ENCODE measurements at places on chromosomes 11 and 22. TPM values are rescaled to one million over a fixed set of nuclear protein-coding genes. Genes with fewer than 3 reads are reported as not detected.

DNA sequence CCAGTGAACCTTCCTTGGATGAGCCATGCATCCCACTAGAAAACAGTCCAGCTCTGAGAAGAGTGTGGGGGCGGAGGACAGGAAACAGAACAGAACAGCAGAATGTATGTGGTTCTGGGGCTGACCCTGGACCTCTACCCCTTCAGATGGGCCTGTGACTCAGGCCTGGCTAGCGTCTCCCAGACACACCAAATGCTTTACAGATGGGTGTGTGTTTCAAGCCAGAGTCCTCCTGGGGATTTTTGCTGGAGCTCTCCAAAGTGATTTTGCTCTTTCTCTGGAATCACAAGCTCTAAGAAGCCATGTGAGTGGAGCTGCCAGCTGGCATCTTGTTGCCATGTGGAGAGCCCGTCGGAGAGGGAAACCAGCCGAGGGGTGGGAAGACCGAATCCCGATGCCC is 13.2 kb upstream of the C1QTNF4 start:
- DNase-seq = no peak
- peaks cover 6% of the 10 kb centered on the region for H3K36me3 ChIP-seq
- peaks cover 4% of the 10 kb centered on the region for H3K4me1 ChIP-seq
- no peak overlapping the region for H3K27ac ChIP-seq
- H3K27me3 ChIP-seq = no peaks in the 10 kb centered on the region

DNA sequence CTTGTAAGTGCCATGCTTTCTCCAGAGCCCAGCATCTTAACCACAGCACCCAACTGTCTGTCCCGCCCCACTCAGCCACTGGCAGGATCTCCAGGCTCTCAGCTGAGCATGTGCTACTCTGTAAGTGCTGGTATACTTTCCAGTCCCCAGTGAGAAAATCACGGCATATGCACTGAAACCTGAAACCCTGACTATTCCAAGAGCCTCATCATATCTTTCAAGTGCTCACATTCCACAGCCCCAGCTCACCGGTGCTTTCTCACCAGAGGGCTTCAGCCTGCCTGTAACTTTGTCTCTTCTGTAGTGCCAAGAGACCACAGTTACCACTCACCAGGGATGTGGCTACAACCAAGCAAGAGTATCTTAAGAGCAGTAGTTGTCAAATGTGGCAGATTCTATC is 24.4 kb upstream of the PAMR1 start:
- no peaks in the 10 kb centered on the region for H3K36me3 ChIP-seq
- peaks cover 24% of the 10 kb centered on the region for H3K4me1 ChIP-seq
- H3K27me3 ChIP-seq = no peaks in the 10 kb centered on the region
- H3K4me3 ChIP-seq = no peak overlapping the region
- DNase-seq = peak; percentile 60
- H3K27ac ChIP-seq = no peak overlapping the region

- H3K4me3 ChIP-seq = no peak overlapping the region
- H3K27ac ChIP-seq = no peak overlapping the region
- H3K4me1 ChIP-seq = no peaks in the 10 kb centered on the region
- no peaks in the 10 kb centered on the region for H3K36me3 ChIP-seq
- no peak for DNase-seq
These were observed 8.1 kb upstream of the UPK2 start for GRCh38 chr11:118948000-118948399.

DNA sequence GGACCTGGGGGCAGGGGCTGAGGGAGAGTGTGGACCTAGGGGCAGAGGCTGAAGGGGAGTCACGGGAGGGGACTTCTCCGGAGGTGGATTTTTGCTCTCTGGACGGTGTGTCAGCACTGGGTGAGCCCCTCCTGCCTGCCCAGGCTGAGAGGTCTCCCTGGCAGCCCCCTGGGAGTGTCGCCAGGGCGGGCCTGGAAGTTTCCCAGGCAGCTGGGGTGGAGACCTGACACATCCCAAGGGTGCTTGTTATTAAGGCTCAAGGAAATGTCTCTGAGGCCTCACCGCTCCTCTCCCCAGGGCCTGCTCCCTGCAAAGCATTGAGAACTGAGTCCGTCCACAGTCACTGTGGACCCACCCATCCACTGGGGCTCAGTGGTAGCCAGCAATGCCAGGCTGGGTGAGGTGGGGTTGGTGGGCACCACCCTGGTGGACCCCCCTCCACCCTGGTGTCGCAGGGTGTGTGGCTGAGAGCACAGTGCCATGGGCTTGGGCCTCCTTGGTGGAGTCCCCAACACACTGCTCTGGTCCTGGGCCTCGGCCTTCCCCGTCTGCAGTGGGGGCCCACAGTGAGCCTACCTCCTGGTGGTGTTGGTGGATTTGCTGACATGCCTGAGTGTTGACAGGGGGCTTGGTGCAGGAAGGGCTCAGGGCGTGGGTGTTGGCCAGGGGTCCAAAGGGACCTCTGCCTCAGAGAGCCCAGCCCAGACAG is 2.5 kb downstream of the CD81 start:
- no peak overlapping the region for H3K4me3 ChIP-seq
- DNase-seq = no peak
- H3K27me3 ChIP-seq = no peaks in the 10 kb centered on the region
- no peak overlapping the region for H3K27ac ChIP-seq
- H3K4me1 ChIP-seq = no peaks in the 10 kb centered on the region

The ACER3 gene
- 23.2 TPM for total RNA-seq
